ENCODE measurements at places on chromosomes 1 and 21.

DNA sequence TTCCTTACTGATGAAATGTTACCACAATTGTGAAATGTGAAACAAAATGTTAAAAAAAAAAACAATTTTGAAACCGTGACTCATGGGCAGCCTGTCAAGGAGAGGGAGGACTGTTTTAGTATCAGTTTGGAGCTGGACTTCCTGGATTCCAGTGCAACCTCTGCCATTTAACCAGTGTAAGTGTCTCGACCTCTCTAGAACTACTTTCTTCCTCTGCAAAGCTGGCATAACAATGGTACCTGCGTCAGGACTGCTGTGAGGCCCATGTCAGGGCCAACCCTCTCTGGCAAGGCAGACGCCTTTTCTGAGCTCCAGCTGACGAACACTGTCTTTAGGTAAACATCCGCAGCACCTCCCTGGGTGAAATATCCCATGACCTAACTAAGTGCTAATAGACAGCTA, 20.9 kb downstream of the URB1 start:
- peak; percentile 61 for ATAC-seq

DNA sequence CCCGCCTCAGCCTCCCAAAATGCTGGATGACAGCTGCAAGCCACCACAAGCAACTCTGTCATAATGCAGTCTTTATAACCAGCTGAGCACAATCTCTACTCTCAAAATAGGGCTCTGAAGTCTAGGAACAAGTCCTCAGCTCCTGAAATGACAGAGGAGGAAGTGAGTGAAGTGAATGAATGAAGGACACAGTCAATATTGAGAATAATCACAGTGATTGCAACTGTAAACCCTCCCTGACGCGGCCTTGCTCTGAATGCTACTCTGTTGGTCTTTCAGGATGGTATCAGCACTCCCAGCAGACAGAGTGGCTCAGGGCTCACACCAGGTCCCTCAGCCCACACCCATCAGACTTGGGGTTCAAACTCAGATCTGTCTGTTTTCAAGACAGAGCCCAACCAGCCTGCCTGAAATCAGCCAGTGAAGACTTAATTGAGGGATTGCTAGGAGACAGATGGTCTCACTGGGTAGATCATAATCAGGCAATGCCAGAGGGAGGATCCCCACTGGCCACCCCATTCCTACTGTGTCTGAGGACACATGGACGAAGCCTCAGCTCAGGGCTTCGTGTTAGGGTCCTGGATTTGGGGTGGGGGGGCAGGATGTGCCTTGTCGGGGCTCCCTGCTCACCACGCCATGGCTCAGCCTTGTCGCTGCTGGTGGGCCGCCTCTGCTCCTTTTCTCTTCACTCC, 20.9 kb downstream of the RNF187 start:
- ATAC-seq, result no peak

- no peak for ATAC-seq
These were observed 252.6 kb downstream of the LTN1 start for GRCh38 chr21:28740125-28740524.

- peak; percentile 66 for ATAC-seq
These were observed 19.9 kb upstream of the PPP1R15B start for GRCh38 chr1:204431310-204432184.

GRCh38 chr1:185267701-185268100, 49.3 kb downstream of the IVNS1ABP start:
- ATAC-seq, result no peak

DNA sequence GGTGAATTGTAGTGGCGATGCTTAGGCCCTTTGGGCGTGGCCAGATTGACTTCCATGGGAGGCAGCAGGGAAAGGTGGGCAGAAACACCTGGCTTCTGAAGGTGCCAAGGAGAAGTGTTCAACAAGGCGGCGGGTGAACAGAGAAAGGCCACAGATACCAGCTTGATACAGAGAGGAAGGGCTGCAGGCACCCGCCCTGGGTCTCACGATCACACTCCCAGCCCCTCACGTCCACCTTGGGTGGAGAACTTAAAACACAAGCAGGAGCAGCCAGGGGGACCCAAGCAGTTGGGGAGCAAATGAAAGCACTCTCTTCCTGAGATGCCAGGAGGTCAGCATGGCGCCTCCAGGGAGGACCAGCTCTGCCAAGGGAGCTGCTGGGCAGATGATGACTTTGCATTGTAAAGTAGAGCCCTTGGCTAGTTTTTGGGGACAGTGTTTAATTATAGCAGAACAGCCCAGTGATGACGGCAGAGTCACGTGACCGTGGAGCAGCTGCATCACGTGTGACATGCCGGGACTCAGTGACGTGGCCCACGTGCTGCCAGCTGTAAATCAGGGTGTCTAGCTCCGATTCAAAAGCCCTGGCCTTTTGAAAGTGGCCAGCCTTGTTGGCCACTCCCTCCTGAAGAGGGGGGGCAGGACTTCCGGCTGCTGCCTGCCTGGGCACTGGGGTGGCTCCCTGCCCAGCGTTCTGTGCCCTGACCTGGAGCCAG, 19.0 kb downstream of the SLC37A1 start:
- no peak for ATAC-seq

Measured in activated T-helper 17 cell treated with anti-CD3 and anti-CD28 coated beads, Interleukin-2, amount 50 U/mL, for 72 hours (primary cell).